B cell (primary cell): ENCODE measurements at places on chromosomes 4 and X. TPM values are rescaled to one million over a fixed set of nuclear protein-coding genes. Genes with fewer than 3 reads are reported as not detected.

GRCh38 chrX:46376246-46376885 is 168.9 kb downstream of the ZNF674 start:
- no peak for DNase-seq

DNA sequence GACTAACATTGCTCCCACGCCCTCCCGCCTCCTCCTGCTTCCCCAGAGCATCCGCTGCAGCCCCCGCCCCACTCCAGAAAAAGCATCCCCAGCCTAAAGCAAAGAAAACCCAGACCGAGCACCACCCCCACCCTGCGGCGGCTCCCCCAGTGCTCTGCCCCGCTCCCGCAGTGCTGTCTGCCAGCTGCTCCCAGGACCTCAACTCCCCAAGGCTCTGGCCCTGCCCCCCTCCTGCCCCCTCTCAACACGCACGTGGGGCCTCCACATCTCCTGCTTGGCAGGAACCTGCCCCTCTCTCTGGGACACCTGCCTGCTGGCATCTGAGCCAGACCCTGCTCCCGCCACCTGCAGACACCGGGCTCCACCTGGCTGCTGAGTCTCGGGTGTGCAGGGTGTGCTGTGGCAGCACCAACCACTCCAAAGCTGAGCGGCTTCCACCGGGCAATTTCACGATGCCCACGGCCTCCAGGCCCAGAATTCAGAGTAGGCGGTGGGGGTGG is 79.4 kb downstream of the FAM53A start:
- peak; percentile 32 for DNase-seq

DNA sequence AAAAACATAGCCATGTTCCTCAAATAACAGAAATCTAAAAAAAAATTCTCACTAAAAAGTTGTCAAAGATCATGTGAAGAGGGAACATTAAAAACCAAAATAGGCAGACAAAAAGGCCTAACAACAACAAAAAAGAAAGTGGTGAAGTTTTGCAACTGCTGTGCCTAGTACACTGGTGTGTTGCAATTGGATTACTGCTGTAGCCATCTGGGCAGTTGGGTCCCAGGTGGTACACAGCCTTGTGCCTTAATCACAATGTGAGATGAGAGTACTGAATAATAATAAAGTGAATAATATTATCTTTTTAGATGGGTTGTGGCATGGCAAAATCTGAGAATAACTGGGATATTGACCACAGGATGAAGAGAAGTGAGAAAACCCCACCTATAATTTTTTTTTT is 12.0 kb downstream of the C4orf54 start:
- no peak for DNase-seq

GRCh38 chr4:128153800-128154199 is 92.7 kb downstream of the LARP1B start:
- no peak for DNase-seq

DNA sequence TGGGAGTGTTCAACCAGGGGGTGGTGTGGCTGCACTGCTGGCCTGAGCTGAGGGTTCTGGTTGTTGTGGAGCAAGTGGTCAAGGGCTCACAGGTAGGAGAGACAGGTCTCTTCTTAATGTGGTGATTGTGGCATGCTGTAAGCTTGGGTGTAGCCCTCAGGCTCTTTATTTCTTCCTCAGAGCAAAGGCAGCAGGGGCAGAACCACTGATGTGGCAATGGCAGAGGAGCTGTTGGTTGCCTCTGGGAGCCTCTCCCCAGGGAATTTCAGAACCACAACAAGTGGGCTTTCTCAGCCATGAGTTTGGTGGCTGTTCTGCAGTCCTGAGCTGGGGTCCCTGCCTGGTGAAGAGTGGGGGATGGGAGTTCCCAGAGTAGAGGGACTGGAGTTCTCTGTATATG is 1017.2 kb downstream of the SH3BGRL start:
- no peak for DNase-seq

ZNF157 gene
- total RNA-seq: 0.99 and 1.1 TPM in 2 replicates

CTSO gene
- 14.0 and 15.5 TPM in 2 replicates for total RNA-seq
